ENCODE measurements at places on chromosomes 7 and 10.

GRCh38 chr7:92987095-92987494, 130.7 kb downstream of the SAMD9 start:
- DNase-seq = no peak

DNA sequence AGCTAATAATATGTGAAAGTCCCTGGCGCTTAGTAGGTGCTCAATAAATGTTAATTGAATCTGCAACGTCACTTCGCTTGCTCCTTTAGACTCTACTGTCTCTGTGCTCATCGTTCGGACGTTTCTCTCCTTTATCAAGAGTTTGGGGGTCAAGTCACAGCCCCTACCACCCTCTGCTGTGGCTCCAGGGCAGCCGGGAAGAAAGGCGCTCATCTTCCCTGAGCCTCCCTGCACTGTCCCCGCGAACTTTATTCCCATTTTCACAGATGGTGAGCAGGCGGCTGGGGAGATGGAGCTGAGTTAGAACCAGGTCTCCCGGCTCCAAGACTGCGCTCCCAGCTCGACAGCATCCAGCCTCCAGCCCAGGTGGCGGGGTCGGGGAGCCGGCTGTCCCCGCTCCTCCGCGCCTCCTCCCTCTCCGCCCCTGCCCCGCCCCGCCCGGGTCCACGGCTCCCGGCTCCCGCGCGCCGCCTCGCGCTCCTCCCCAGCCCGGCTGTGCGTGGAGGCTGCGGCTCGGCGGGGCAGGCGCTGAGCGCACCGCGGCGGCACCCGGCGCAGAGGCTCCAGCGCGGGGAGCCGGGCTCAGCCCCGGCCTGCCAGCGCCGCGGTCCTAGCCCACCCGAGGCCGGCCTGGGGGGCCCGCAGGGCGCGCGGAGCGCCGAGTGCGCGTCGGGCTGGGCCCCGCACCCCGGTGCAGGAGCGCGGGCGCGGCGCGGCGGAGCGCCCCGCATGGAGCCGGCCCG, at the start of gene CLEC2L:
Gene CLEC2L (plus strand): TSS at position 487 of the 743 bp plus-strand sequence. CDS start 243 bp downstream, at position 730.
- DNase-seq = no peak

DNA sequence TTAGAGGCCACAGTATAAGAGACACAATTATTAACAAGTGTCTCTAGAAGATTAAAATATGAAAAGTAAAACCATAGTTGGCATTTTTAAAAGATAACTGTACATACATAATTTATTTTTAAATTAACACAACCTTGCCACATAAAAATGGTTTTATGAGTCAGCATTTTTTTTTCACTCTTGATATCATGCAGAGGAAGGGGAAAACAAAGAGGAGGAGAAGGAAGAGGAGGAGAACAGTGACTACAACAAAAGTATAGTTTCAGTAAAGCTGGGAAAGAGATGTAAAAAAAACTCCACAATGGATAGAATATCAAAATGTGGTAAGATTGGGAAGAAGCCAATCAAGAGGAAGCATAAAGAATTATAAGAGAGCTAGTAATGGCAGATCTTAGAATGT, 34.0 kb downstream of the CH25H start:
- no peak for DNase-seq

GRCh38 chr10:86684331-86685097, 16.2 kb downstream of the LDB3 start:
- DNase-seq = no peak

DNA sequence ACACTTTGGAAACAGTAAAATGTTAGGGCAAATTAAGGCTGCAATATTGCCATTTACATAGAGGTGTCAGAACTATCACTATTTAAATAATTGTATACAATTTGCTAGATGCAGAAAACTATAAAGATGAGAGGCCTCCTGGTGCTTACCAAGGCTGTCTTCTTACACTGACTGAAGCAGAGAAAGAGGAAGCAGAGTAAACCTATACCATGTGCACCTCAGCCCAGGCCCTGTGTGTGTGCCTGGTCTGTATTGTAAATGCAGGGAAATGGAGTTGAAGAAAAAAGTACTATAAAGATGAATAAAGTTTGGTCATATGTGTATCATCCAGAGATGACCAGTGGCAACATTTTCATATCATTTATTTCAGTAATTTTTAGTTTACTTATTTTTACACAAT, 29.2 kb downstream of the ELMO1 start:
- DNase-seq = no peak

DNA sequence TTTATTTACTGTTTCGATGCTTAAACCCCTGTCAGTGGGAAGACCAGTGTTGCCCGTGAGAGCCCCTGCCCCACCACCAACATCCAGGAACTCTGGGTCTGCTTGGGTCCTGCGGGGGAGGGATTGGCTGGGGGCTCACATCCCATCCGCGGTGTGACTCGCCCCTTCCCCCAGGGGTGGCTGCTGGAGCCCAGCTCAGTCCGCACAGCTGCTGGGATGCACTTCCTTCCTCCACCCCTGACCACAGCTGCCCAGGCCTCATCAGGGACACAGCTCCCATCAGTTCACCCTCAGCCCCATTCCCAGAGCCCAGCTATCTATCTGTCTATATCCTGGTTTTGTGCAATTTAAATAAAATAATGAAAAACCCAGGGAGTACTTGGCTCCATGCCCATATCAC, 54.5 kb downstream of the JAKMIP3 start:
- DNase-seq = no peak

DNA sequence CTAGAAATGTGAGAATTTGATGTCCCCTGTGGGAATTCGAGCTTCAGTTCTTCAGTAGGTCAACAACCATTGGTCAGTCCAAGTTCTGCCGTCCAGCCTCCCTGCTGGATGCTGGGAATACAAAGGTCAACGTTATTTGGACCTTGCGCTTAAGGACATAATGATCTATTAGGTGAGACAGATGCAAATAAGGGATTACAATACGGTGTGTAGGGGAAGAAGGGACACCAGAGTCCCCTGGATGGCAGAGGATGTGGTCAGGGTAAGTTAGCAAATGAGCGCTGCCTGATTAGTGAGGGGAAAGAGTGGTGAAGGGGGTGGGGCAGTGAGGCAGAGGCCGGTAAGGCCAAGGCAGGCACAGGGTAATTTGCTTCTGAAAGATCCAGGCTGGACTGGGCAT, 16.2 kb downstream of the CCNY start:
- DNase-seq = no peak
